Activated T-helper 1 cell treated with anti-CD3 and anti-CD28 coated beads, Interleukin-12 subunit alpha, Interleukin-12 subunit beta, Interleukin-2, Interleukin-4 antibody, amounts not matched to agents 30 ng/mL and 10 ng/mL and 1 ng/mL, durations not matched to agents 14 hours and 24 hours and 36 hours (primary cell): ENCODE measurements at places on chromosomes 7 and 10.

- no peak for DNase-seq
Observed at GRCh38 chr7:96685755-96686154, 23.9 kb downstream of the SEM1 start.

GRCh38 chr10:95560278-95561176, 644 bp downstream of the SORBS1 start:
- DNase-seq = peak; percentile 40

- DNase-seq = no peak
Observed at GRCh38 chr10:517872-518475, 171.5 kb downstream of the DIP2C start.

- no peak for DNase-seq
Observed at GRCh38 chr7:99167072-99167471, 23.2 kb upstream of the SMURF1 start.

DNA sequence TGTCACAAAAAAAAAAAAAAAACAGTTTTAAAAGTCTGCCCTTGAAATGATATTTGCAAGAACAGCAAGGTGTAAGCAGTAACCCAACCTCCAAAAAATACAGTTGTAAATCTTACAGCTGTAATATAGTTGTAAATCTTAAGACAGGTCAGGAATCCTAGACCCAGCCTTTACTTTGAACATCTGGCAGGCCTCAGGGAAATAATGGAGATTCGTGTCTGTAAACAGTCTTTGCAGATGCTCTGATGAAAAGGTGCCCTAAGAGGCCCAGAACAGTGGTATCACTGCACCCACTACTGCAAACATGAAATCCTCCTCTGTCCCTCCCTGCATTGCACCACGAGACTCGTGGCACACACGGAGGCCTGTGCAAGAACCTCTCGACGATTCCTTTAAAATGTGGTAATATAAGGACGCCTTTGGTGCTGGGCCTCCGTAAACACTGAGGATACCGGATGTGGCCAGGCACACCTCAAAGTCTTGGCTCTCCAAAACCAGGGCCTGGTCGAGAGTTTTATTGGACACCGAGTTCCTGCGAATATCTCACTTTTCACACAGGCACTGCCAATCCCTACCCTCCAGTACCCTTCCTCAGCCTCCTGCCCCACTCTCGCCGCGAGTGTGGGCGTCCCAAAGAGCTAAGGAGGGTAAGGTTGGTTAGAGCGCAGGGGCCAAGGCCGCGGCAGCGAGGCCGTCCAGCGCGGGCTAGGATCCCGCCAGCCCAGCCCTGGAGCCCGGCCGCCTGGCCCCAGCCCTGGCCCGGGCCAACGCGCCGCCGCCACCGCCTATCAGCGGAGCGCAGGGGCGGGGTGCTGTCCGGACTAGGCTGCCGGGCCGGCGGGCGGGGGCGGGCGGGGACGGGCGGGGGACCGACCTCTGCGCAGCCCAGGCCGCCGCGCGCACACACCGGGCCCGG, at the start of gene REEP3:
TSS of gene REEP3 (plus strand) at position 902 of the 916 bp plus-strand sequence. CDS start 145 bp downstream, outside the sequence.
- peak; percentile 42 for DNase-seq

GRCh38 chr7:24936121-24936824, 43.7 kb downstream of the OSBPL3 start:
- no peak for DNase-seq

GRCh38 chr10:3220853-3221252, 48.3 kb upstream of the PITRM1 start:
- no peak for DNase-seq

- no peak for DNase-seq
Observed at GRCh38 chr7:101848208-101848951, 31.0 kb downstream of the CUX1 start.

GRCh38 chr10:74156919-74157289, 5.9 kb downstream of the ADK start:
- no peak for DNase-seq

DNA sequence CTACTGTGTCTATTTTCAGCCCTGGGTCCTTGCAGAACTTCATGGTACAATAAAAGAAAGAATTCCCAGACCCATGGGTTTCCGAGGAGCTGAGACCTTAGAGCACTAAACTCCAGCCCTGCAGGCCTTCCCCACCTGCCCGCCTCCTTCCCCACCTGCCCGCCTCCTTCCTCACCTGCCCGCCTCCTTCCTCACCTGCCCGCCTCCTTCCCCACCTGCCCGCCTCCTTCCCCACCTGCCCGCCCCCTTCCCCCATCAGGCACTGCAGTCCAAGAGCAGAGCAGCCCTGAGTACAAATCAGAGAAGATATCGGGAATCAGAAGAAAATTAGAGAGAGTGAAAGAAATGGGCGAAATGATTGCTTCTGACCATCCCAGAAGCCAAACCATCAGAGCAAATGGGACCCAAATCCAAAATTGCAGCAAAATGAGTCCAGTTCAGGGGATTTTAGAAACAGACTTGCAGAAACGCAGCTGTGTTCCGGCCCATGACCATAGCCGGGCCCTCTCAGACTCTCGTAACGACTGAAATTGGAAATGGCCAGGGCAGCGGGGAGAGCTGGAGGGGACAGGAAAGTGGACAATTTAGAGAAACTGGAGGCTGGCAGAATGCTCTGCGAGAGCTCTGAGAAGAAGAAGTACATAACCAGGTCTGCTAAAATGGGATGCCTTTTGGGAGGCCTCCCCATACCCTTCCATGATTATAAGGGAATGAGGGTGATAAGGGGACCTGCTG, 568.4 kb downstream of the TCERG1L start:
- no peak for DNase-seq

DNA sequence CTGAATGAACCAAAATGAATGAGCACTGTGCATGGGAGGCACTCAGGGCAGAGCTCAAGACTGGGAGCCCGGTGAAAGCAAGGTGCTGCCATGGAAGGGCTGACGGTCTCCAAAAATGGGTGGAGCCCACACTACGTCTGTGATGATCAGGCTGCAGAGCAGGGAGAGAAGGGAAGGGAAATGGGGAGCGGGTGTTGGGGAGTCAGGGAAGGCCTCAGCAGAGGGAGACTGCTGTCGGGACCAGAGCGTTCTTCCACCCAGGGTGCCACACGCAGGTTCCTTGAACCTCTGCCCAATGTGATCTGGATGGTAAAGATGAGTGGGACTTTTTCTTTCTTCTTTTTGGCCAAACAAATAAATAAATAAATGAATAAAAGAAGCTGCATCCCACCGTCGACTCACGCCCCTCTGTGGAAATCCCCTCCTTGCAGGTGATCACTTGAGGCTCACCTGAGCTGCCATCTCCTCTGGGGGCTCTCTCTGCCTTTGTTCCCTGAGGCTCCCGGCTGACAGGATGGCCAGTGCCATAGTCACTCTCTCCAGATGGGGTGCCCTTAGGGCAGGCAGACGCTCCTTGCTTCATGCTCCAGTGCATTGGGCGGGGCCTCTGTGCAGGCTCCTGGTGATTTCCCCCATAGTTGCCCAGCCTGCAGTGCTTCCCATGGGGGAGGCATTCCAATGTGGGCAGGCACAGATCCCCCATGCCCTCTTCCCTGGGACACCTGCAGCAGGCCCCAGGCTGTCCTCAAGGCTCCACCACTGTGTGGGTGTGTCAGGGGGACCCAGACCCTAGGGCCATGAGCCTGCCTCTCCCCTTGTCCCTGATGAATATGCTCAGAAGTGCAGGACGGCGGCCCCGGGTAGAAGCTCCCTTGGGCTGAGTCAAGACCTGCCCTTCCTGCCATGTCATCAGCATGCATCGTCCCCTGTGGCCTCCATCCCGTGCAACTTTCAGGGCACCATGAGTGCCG, 131.8 kb downstream of the PTPN20 start:
- no peak for DNase-seq

GRCh38 chr7:15686295-15686956, at the start of gene MEOX2:
TSS of gene MEOX2 (minus strand) at chr7:15686683. CDS start at chr7:15686402, 281 bp downstream.
- DNase-seq = no peak

GRCh38 chr7:100705320-100705752, 585 bp upstream of the POP7 start:
- peak; percentile 74 for DNase-seq

DNA sequence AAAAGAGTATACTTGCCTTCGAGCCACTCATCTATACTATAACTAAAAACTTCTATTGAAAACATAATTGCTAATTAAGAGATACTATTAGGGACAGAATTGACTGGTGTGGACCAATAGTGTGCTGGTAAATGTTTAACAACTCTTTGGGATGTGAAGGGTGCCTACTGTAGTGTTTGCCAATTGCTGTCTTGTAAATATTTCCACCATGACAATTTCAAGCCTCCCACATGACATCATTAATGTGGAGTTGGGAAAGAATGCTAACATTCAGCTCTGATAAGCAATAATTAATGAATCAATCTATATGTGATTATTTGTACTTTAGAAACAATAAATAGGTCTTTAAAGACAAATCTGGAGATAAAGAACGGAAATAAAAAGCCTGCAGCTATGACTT, 136.8 kb downstream of the DGKB start:
- DNase-seq = no peak

DNA sequence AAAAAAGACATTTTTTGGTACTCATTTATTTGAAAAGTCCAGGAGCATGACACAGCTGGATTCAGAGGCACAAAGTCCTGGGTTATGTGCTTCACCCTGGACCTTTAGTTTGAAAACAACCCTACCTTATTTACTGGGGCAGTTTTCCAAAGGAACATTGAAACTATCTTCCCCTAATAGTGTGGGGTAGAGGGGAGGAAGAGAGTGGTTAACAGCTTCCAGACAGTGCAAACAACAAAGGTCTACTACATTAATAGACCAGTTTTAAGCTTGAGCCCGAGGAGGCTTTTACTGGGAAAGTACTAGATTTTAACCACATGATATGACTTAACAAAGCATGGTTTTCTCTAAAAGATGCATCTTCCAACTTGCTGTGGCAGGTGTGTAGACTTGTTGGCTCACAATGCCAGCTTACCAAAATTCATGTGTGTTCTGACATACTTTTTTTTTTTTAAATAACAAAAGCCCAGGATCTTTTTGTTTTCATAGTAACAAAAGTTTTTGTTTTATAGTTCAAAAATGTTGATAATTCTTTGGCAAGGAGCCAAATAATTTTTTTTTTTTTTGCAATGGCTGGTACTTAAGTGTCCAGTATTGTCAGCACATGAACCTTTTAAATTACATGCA, 1.8 kb downstream of the GSTO1 start:
- no peak for DNase-seq

DNA sequence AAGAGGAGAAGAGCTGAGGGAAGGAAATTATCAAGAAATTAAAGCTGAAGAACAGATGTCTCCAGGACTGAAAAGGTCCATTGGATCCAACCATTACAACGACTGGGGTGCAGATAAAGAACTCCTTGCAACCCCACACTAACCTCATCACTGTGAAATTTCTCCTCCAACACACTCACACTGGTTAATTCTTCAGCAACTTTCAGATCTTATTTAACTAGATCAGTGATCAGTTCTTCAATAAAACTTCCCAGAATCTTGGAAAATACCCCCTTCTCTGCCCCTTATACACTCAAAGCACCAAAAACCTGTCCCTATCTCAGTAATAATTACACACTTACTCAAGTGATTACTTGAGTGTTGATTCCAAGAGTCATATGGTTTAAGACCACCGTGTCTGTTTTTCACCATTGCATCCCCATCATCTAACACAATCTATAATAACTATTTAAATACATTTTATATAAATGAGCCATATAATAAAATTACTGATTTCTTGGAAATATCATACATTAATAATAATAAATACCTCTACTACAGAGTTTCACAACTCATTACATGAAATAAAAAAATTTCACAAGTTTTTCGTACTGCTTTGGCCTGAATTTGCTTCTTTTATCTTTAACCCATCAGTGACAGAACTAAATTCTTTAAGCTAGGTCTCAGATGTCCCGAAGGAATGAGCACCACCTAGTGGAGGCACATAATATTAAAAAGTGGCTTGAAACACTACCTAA, 123.7 kb downstream of the MPP7 start:
- DNase-seq = peak; percentile 14

DNA sequence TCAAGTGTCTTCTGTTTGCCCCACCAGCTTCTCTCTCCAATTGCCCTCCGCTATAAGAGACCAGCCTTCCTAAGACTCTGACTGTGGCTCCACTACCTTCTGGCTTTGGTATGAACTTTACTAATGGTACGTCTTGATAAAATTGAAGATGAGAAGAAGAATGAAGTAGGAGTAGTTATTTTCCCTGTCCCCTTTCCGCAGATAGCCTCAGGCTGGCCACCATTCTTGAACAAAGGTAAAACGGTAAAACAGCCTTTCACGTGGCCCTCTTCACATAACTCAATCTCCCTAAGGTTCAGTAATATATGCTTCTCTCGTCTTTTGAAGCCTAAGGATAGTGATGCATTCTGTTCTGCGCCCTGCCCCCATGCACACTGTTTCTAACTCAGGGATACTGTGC, 9.9 kb upstream of the ITGB8 start:
- no peak for DNase-seq

DNA sequence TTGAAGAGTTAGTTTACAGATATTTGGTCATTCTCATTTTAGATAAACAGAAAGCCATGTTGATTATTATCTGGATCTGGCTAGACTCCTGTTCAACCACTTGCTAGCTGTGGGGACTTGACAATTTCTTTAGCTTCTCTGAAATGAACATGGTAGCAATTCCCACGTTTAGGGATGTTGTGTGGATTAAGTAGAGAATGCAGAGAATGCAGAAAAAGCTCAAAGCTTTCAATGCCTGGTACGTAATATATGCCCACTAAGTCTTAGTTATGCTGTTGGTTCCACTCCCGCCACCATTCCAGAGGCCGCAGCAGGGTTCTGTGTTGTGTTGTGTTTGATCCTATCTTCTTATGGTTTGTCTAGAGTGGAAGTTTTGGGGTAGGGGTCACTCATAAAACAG, 39.2 kb upstream of the RPA3 start:
- DNase-seq = no peak

DNA sequence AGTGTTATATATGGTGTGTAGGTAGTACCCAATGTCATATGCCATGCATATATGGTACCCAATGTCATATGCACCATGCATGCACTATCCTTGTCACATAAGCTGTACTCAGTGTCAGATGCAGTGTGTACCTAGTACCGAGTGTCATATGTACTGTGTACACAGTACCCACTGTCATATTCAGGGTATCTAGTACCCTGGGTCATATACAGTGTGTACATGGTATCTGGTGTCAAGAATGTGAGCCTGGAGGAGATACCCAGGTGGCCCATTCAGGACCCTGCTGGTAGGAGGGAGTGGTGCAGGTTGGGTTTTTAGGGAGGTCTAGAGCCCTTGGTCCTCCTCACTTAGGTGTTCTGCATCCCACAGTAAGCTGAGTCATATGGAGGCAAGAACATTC, 1.8 kb downstream of the ZMYND11 start:
- DNase-seq = peak; percentile 17

- no peak for DNase-seq
Observed at GRCh38 chr10:19977097-19977521, 160.9 kb downstream of the PLXDC2 start.

- DNase-seq = no peak
Observed at GRCh38 chr7:17907014-17907413, 33.3 kb downstream of the SNX13 start.

GRCh38 chr10:110268442-110268841, 36.3 kb downstream of the SMNDC1 start:
- no peak for DNase-seq
